ENCODE measurements at places on chromosomes 5 and 9.

DNA sequence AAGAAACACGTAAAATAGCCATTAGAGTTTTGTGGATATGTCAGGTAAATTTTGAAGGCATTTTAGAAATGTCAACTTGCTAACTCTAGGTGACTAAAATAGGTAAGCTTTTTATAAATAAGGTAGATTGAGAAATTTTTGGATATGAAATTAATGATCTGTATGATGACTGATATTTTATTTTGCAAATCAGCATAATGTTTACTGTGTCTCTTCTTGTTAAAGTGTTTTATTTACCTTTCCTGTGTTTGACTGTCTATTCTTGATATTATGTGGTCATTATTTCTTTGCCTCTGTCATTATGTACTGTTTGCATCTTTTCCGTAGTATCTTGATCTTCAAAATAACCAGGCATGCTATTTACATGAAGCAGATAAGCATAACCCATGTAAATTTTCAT, 58.4 kb downstream of the ZCCHC7 start:
- no peak for DNase-seq

DNA sequence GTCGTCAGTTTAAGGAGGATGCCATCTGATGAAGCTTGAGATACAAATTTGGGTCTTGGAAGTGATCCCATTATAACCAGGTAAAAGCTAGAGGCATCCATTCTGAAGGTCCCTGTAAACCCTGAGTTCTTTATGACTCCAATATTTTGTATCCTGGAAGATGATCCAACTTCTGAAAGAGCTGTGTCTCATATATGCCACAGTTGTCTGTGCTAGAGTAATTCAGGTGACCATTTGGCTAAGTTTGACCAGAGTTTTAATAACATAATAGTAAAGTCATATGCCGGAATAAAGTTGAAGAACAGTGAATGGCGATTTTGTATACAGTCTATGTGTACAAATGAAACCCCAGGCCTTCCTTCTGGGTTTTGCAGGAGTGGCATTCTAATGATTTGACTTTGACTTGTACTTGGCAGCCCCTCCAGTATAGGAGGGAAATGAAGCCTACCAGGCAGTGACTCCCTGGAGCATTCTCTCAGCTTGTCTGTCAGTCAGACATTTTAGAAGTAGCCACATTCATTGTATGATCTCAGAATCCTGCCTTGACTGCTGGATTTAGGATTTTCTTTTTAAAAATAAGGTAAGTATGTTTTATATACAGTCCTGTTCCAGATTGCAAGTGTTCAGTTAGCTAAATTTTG, 39.6 kb downstream of the ENTREP1 start:
- no peak for DNase-seq

- no peak for DNase-seq
Observed at GRCh38 chr5:143474616-143475015, 71.1 kb upstream of the NR3C1 start.

DNA sequence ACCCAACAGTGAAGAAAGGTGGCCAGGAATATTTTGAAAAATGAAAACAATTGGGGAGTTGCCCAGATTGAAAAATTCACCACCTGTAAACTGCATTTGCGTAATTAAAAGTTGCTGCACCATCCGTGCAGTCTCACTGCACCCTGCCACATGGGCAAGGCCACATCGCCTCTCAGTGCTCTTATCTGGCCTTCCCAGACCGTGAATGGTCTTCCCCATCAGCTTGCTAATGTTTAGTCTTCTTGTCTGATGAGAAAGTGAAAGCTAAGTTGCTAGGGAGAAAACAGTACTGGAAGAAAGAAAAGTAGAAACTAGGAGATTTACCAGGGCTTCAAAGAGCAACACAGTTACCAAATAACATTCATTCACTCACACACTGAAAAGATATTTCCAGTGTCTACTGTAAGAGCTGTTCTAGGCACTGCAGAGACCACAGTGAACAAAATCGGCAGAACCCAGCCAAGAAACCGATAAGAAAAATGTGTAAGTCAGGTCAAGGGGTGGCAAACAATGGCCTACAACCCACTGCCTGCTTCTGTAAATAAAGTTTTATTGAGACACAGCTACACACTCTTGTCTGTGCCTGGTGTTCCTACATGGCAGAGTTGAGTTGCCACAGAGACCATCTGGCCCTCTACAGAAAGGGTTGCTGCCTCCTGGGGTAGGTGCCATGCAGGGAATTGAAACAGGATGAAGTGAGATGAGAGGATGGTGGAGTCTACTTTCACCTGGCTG, 51.2 kb upstream of the CTSL start:
- DNase-seq = no peak

GRCh38 chr5:55771175-55771655, 33.4 kb downstream of the DDX4 start:
- no peak for DNase-seq

GRCh38 chr9:87255431-87256155, 242.1 kb upstream of the DAPK1 start:
- no peak for DNase-seq

DNA sequence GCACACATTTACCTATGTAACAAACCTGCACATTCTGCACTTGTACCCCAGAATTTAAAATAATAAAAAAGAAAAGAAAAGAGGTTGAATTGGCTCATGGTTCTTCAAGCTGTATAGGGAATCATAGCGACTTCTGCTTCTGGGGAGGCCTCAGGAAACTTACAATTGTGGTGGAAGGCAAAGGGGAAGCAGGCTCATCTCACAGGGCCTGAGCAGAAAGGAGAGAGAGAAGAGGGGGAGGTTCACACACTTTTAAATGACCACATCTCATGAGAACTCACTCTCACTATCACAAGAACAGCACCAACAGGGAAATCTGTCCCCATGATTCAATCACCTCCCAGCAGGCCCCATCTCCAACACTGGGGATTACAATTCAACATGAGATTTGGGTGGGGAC, 214.6 kb downstream of the CDK5RAP2 start:
- DNase-seq = no peak

DNA sequence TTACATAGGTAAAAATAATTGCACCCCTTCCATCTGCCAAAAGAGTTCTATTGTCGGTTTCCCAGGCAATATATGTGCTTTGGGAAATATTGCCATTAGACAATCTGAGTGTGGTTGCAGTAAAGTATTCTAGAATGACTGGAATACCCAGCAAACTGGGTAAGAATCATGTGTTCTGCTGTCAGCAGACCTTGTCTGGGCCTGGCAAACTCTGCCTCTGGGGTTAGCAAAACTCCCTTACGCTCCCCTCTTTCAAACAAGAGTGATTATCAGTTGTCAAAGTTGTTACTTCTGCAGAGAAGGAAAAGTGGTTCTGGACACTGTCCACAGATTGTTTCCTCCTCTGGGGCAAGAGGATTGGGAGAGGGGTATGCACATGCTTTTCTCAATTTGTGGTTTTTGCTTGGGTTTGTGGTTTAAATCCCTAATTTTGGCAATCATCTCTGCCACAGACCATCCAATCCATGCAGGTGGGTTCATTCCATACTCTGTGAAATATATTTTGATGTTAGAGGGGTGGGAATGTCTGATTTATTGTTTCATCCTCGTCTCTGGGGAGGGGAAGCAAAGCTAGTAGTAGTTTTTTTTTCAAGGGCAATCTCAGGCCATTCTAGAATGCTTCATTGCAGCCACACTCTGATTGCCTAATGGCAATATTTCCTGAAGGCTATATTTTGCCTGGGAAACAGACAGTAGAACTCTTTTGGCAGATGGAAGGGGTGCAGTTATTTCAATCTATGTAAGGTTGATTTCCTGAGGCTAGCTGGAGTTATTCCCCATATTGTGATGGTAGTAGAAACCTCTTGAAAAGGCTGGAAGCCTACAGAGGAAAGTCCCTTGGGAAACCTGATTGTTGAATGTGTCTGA, 24.0 kb upstream of the TNFSF15 start:
- no peak for DNase-seq

GRCh38 chr9:74044844-74045243, 452.3 kb upstream of the RORB start:
- DNase-seq = no peak

DNA sequence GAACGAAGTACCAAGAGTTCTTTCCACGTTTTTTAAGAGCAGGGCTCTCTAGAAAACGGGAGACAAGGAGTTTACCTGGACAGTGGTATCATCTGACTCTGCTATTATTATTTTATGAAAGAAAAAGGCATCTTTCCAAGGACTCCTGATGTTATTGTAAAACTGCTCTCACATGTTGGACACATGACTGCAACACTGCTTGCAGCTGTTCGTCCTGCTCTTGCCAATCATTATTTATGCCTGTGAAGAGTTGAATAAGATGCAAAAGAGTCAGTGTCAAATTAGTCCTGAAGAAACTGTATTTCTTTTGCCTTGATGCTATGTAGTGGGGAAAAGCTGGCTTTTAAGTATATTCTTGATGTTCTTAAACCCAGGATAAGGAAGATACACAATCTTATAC, 284.5 kb upstream of the PTGER4 start:
- no peak for DNase-seq

- DNase-seq = no peak
Observed at GRCh38 chr5:84253946-84254345, 130.7 kb downstream of the EDIL3 start.

- DNase-seq = no peak
Observed at GRCh38 chr5:21236971-21237427, 1249.0 kb upstream of the CDH18 start.

DNA sequence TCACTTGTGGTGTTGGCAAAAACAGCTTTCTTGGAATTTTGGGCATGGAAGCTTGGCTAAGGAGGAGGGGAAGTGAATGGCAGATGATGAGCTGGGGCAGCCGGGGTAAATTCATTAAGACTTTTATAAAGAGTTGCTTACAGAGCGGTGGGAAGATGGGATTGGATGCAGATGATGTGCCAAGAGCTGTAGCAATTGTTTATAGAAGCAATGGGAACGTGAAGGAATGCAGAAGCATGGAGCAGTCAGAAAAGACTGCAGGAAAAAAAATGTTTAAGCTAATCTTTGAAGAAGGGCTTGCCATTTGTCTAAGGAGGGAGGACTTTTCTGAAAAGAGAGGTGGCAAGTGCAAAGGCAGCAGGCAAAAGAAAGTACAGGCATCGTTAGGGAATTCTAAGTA, 86.6 kb upstream of the SHISAL2B start:
- no peak for DNase-seq

GRCh38 chr5:18142831-18143230, 508.6 kb downstream of the TAF11L14 start:
- DNase-seq = no peak

GRCh38 chr5:453725-454481, 10.9 kb downstream of the EXOC3 start:
- peak; percentile 26 for DNase-seq

DNA sequence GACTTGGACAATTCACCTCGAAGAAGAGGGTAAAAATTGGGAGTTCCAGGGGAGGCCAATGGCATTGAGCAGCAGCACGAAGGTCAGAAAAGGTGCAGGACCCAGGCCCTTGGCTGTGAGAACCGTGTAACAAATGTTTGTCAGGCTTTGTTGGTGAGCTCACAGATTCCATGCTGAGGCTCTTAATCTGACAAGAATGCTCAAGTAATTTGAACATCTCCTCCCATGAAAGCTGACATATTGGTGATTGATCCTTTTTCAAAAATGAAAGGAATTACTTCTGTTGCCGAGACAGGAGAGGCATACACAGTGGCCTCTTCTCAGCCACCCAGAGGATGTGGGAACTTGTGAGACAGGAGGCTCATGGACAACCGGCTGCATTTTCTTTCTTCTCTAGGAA, 11.6 kb downstream of the RAI14 start:
- no peak for DNase-seq

DNA sequence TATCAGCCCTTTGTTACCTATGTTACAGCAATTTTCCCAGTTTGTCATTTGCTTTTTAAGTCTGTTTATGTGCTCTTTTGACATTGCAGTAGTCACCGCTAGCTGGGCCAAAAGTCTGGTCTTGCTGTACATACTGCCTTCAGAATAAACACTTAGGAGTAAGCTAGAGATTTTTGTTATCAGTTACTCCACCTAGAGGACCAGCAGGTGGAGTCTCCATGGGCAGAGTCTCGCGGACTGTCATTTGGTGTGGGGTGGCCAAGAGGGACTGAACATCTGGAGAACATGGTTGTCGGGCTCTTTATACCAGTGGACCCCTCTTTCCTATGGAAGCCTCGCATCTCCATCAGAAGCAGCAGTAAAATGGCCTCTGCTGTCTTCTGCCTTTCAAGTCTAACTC, 10.8 kb upstream of the MGAT1 start:
- DNase-seq = no peak

DNA sequence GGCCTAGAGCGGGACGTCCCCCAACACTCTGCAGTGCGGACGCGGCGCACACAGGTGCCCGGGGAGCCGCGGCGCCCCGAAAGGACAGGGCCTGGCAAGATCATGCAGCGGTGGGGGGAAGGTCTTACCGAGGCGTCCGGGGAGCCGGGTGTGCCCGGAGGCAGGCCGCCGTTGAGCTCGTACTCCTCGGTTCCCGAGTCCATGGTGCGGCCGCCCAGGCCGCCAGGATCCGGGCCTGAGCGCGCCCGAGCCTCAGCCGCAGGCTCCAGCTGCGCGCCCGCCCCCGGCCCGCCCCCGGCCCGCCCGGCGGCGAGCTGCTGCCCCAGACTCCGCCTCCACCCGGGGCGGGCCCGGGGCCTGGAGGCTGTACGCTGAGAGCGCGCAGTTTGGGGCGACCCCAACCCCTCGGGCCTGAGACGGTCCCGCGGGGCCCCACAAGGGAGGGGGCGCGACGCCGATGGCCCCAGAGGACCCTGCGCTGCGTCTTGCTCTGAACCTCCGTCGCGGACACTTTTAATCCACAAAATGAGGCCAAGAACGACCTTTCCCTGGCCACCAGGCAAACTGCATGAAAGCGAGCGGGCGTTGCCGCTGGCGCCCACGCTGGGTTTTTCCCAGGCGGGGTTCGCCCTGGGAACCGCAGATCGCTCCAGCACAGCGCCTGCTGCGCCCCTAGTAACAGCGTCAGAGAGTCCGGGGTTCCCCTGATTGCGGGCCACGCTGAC, at the start of gene NINJ1:
Gene NINJ1 (minus strand): TSS at position 237 of the 725 bp plus-strand sequence. CDS start 34 bp downstream, at position 203.
- peak; percentile 83 for DNase-seq

DNA sequence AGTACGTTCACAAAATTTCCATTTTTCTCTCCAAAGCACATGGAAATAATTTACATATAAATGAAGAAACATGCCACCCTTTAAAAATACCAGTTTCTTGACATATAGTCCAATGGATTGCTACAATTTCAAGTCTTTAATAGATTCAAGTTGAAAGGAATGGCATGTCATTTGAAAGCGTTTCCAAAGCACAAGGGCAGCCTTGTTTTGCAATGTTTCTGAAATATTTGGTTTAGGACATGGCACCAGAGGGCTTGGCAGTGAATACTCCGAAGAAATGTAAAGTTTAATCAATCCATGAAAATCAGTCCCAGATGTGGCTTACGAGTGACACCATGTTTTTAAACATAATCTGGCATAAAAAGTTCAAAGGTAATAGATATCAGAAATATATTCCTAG, 333.7 kb downstream of the PDE4D start:
- no peak for DNase-seq

GRCh38 chr5:114223866-114224265, 138.0 kb upstream of the KCNN2 start:
- DNase-seq = no peak

- no peak for DNase-seq
Observed at GRCh38 chr9:68522954-68523353, 17.7 kb downstream of the TMEM252 start.

- no peak for DNase-seq
Observed at GRCh38 chr5:107466233-107466769, 204.4 kb downstream of the EFNA5 start.
